Urinary bladder (tissue), 4 donors: ENCODE measurements at places on chromosomes 6 and 20.

GRCh38 chr6:143615785-143616184 lies 62.0 kb upstream of the PHACTR2 start:
- no peak for DNase-seq

- no peak for DNase-seq
Measured at GRCh38 chr6:24902782-24903181, 33.0 kb downstream of the RIPOR2 start.

- no peak for DNase-seq
Measured at GRCh38 chr20:62602550-62602949, 39.8 kb upstream of the SLCO4A1 start.

DNA sequence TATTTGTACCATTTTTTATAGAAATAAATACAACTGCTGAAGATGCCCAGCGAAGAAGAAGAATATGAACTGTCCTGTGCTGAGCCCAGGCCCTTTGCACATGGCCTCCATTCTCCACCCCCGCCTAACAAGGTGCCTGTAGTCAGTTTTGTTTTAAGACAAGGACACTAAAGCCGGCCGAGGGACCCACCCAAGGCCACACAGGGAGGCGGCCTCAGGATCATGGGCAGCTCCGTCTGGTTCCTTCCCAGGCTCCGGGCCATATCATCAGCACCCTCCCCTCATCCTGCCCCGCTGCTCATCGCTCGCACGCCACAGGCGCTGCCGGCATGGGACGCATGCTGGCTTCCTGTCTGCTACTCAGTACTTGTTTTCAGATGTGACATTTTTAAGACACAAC lies 21.3 kb downstream of the PSMG4 start:
- no peak for DNase-seq

- no peak for DNase-seq
Measured at GRCh38 chr20:20435453-20435852, 67.5 kb downstream of the INSM1 start.

DNA sequence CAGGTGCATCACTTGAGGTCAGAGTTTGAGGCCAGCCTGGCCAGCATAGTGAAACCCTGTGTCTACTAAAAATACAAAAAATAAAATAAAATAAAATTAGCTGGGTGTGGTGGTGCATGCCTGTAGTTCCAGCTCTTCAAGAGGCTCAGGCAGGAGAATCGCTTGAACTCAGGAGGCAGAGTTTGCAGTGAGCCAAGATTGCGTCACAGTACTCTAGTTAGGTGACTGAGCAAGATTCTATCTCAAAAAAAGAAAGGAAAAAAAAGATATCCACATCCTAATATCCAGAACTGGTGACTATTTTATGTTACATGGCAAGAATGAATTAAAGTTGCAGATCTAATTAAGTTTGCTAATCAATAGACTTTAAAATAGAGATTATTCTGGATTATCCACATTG lies 32.5 kb downstream of the SCGN start:
- no peak for DNase-seq

- DNase-seq, result no peak
Measured at GRCh38 chr20:32837157-32837556, 17.4 kb downstream of the MAPRE1 start.

- DNase-seq, result no peak
Measured at GRCh38 chr6:37172912-37173492, 3.0 kb downstream of the PIM1 start.

GRCh38 chr20:17658648-17658993 lies 23.4 kb downstream of the RRBP1 start:
- no peak for DNase-seq

GRCh38 chr6:10362300-10362699 lies 52.6 kb downstream of the TFAP2A start:
- DNase-seq, result no peak

DNA sequence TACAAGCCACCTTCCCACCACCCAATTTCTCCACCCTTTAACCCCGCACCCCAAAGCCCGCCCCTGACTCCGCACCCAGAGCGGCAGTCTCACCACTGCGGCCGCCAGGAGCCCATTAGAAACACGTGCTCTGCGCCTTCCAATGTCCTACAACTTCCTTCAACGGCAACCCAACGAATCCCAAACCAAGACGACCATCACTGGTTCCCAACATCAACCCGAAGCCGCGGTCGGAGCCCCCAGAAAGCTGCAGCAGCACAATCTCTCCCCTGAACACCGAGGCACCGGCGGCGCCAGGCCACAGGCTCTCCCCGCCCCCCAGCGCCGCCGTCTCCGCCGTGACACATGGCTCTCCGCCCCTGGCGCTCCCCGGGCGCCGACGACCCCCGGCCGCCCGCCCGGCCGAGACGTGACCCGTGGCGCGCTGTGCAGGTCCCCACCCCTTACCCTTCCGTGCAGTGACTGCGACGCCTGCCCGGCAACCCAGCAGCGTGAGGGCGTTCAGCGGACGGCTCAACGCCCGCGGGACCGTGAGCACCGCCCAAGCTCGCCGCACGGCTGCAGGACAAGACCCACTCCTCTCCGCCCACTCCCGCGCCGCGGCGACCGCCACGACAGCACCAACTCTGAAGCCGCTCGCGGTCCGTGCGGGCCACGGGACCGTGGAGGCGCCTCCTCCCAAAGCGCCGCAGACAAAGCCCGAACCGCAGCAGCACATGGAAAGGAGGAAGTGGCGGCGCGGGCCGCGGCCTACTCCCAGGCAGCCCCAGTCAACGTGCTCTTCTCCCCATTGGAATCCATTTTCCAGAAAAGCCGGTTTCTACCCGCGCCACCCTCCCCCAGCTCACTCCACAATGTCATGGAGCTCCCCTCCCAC lies 551 bp downstream of the SYNCRIP start:
- DNase-seq, result no peak
